ENCODE measurements at places on chromosomes 7 and 10.

DNA sequence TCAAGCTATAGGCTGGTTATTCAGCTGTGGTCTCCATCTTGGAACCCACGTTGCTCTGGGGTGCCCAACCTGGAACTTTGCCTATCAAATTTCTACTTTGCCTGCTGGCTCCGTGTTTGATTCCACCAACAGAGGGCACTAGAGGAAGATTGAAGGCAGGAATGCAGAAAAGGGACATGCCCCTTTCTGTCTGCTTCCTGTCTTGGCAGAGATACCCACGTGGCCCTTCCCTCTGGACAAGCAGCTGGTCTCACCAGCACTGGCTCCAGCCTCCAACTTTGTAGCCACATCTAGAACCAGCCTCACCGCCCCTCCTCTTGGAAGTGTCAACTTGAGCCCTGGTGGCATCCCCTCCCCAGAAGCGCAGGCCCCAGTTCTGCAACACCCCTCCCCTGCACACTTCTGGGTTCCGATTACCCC is 52.1 kb upstream of the ZNF438 start:
- peak; percentile 23 for DNase-seq

GRCh38 chr7:100017300-100017699 is 1.9 kb downstream of the ZKSCAN1 start:
- no peak for DNase-seq

GRCh38 chr7:65915921-65916657 is 43.2 kb downstream of the VKORC1L1 start:
- DNase-seq: no peak

DNA sequence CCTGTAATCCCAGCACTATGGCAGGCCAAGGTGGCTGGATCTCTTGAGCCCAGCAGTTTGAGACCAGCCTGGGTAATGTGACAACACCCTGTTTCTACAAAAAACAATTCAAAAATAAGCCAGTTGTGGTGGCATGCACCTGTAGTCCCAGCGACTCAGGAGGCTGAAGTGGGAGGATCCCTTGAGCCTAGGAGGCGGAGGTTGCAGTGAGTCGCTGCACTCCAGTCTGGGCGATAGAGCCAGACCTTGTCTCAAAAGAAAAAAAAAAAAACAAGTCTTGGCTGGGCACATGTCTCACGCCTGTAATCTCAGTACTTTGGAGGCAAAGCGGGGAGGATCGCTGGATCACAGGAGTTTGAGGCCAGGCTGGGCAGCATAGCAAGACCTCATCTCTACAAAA is 74.6 kb upstream of the PDSS1 start:
- DNase-seq: no peak

- no peak for DNase-seq
These were observed 405 bp upstream of the ENTPD1 start for GRCh38 chr10:95755511-95756004.

DNA sequence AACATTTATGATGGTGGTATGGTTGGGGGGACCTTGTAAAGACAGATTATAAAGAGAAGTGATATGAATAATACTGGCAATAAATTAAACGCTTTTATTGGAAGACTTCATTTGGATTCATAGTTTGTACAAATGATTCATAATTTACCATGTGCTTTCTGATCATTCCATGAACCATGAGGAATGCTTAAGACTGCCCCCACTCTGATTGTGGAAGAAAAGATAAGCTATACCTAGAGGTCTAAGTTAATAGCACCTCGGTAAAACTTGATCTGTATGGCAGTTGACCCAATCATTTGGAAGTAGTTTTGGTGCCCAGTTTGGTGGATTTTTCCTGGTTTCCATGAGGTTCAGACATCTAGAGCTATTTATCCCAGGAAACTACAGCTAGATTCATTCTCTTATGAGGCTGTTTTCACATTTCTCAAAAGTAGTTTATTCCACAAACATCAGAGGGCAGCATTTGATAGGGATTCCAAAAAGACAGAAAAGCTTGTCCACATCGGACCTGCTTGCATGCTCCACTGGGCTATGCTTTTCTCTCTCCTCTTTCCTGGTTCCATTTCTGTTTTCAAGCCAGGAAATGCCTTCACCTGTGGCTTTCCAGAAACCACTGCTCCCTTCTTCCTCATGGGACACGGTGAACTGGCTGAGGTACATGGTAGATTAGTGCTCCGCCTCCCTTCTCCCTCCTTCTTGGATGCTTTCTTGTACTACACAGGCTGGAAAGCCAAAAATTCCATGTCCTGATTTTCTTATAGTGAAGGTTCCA is 29.2 kb downstream of the TFAM start:
- no peak for DNase-seq

- DNase-seq: no peak
These were observed 743 bp upstream of the POR start for GRCh38 chr7:75914169-75914654.

DNA sequence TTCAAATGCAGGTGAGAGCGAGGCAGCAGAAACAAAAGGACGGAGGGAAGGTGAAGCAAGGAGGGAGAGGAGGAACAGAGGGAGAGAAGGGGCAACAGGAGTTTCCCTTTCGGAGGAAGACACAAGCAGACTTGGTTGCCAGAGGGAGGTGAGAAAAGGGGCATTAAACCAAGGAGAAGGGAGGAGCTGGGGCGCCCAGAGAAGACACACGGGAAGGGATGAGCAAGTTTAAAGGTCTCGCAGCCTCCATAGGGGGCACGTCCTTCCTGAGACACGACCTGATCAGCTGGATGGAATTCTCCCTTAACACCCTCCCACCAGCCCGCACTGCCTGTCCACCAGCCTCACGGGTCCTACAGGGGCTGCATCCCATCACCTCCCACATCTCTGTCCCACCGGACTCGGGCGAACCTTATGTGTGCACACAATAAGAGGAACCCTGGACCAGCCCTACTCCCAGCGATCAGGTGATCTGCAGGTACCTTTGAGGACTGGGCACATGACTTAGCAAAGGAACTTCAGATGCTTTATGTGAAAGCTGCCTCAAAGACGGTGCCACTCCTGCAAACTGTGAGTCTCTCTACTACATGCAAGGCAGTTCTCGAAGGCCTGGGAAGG is 251.2 kb downstream of the TNS3 start:
- no peak for DNase-seq

- DNase-seq: no peak
These were observed 20.7 kb downstream of the LHPP start for GRCh38 chr10:124482236-124482800.

DNA sequence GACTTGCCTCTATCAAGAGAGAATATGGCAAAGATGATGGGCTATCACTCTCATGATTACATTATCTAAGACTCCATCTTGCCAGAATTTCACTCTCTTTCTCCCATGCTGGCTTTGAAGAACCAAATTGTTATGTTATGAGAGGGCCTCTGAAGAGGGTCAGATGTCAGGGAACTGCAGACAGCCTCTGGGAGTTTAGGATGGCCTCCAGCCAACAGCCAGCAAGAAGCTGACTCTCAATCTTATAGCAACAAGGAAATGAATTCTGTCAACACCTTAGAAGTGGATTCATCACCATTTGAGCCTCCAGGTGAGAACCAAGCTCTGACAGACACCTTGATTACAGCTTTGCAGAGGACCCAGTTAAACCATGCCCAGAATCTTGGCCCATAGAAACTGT is 33.6 kb downstream of the ZNF22 start:
- DNase-seq: no peak

DNA sequence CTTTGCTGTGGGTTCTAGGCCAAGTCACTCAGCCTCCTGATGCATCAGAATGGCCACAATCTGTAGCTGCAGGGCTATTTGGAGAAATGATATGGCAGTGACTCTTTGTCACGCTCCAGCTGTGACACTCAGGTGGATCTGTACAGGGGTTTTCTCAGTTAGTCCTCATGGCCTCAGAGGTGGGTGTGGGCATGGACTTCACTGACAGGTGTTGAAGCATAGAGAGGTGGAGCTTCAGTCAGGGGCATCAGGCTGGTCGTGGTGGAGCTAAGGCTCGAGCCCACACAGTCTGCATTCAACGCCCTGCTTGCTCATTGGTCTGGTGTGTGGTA is 21.2 kb downstream of the PALD1 start:
- no peak for DNase-seq

DNA sequence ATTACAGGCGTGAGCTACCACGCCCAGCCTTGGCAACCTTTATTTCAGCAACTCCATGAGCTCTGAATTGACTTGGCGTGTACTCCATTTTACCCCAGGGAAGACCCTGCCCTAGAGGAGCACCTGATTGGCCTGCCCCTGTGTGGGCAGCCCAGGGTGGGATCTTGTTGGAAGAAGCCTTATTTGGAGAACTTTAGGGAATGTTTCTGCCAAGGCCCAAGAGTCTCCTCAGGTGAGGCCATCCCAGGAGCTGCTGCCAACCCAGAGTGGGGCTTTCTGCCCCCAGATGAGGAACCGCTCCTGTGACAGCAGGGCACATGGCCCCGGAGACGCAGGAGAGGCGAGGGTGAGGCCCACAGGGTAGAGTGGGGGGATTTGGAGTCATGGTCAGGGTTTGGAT is 42.0 kb downstream of the VWA2 start:
- no peak for DNase-seq

DNA sequence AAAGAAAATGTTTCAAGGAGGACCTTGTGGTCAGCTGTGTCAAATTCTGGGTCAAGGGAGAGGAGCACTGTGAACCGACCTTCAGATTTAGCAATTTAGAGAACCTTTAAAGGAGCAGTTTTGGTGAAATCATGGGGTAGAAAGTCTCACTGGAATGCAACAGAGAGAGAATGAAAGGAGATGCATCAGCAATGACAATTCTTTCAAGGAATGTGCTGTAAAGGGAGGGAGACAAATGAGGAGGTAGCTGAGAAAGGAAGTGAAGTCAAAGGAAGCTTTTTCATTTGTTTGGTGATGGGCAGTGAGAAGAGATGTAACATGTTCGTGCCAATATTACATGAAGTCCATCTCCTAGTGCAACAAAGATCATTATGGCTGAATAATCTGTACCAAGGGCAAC is 166.0 kb downstream of the TSPAN12 start:
- no peak for DNase-seq

DNA sequence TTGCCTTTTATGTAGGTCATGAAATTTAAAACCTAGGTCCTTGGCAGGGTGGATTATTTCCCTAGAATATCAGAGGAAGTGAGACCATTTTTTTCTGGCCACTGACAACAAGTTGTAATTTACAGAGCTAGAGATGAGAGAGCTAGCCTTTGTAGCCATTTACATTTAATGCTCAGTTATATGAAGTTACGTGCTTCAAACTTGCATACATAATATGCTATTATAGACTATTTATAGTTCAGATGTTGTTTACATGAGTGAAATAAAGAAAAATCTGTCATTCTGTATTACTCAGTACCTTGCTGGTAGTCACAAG is 234.9 kb upstream of the MBL2 start:
- DNase-seq: no peak

GRCh38 chr10:65194126-65194525 is 1672.9 kb downstream of the REEP3 start:
- no peak for DNase-seq

DNA sequence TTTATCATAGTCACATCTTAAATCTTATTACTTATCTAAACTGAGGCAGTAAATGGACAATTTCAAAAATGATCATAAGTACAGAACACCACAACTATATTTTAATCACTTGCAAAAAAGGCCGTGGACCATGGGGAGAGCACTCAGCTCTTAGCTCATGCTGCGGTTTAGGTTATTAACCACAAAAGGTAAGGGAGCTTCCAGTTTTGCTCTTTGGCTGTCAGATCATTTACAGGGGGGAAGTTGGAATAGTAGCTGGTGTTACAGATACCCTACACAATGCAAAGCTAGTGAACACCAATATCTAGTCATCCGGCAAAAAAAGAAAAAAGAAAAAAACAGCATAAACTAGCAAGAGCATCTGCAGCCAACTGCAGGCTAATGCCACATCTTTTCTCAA is 147.0 kb downstream of the BBS9 start:
- DNase-seq: no peak

DNA sequence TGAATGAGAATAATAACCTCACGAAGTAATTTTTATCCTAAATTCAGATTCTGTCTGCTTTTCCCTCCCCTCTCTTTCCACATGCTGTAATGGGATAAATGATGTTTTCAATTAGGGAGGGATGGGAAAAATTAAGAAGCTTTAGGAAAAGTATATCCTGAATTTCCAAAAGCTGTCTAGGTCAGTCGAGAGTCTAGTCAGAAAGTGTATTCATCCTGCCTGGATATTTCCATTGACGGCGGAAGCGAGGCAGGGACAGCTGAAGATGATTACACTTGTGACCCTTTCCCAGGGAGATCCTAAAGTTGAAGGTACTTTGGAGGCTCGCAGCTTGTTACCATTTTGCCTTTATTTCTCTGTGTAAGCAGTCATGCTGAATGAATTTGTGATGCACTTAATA is 204.1 kb downstream of the ZNF365 start:
- no peak for DNase-seq

DNA sequence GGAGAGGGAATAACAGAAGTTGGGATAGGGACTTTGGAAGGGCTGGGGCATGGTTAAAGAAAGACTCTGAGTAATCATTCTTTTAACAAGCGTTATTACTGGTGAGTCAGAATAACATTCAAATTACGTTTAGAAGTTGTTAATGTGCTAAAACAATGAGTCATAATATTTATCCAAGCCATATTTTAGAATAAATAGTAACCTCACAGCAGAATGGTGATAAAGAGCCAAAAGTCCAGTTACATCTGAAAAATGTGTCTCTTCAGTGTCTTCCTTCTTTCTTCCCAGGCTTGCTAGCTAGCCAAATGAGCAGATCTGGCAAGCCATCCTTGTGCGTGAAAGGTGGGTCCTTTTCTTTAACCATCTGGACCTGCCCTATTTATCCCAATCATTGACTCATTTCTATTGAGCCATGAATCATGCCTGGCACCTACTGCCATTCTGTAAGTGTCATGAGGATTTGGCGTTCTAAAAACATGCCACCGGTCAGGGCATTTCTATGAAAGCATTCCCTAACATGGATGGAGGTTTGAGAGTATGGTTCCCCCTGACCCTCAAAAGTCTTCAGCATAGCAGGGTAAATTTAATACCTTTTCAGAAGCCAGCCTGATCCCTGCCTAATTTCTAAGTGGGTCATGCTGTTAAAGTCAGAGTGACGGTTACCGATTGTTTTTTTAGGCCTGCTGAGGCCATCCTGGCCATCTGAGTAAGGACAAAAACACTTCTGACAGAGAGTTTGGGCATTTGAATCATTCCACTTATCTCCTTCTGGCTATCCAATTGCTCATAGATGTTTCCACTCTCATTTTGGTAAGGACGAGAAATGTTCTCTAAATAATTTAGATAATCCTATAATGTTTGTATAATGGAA is 26.9 kb downstream of the MYPN start:
- no peak for DNase-seq

DNA sequence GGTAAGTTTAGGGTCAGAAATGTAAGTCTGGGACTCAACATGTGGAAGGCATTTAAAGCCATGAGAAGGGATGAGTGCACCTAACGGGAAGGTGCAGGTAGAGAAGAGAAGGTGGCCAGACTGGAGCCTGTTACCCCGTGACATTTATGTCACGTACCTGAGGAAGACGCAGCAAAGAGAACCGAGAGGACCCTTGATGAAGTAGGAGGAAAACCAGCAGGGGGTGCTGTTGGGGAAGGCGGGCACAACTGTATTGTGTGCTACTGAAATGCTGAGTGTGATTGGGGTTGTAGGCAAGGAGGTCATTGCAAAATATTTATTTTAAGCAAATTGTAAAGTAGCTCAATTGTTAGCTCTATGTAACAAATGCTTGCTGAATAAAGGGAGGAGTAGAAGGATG is 338.2 kb upstream of the PRKCQ start:
- peak; percentile 13 for DNase-seq
